ENCODE measurements at places on chromosomes 2 and 18. TPM values are rescaled to one million over a fixed set of nuclear protein-coding genes. Genes with fewer than 3 reads are reported as not detected.

Gene IL1F10
- not detected for total RNA-seq

Gene SKOR2
- not detected for total RNA-seq

Gene DLX1
- not detected for total RNA-seq

Gene IL1RL1
- 0.49 TPM for total RNA-seq

Gene STK39
- total RNA-seq: 66.6 TPM
